ENCODE measurements at places on chromosomes 3 and 15.

GRCh38 chr3:124793054-124793739 is 62.9 kb downstream of the UMPS start:
- DNase-seq = no peak

GRCh38 chr15:61621146-61621545 is 392.0 kb upstream of the RORA start:
- no peak for DNase-seq

DNA sequence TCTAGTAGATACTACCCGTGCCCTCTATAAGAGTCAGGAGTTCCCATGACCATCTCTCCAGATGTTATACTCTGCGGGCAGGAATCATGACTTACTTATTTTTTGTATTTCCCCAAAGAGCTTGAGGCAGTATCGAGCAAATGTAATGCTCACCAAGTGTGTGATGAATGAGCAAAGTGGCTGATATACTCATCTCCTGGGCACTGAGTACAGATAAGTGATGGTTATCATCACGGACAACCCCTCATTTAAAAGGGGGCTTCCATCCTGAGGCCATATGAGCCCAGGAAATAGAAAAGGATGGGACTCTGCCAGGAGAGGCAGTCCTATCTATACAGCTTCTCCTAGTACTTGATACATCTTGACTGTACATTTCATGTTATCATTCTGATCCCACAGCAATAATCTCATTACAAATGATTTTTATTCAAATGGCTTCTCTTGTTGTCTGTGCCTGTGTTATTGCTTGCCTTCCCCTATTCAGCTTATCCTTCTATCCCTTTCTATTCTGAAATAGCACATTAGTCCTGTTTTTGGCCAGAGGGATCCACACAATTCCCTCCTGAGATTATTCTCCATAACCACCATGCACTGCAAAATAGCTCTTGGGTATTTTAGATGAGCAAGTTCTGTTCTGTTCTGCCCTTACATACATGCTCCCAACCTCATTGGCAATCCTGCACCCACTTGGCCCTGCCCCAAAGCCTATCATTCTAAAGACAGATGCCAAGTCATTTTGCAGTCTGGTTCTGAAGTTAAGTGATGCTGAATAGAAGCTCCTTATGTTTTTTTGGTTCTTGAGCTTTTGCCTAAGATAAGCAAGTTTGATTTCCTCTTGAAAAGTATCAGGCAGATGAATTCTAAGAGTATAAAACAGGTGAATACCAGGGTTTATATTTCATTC is 48.0 kb upstream of the MRPL3 start:
- DNase-seq = no peak

GRCh38 chr15:55247311-55247710 is 42.3 kb downstream of the RAB27A start:
- DNase-seq = no peak

- DNase-seq = no peak
These were observed 17.2 kb upstream of the ADIPOQ start for GRCh38 chr3:186825294-186825821.

GRCh38 chr15:83319771-83320170 is 35.3 kb upstream of the BNC1 start:
- DNase-seq = no peak

All from lower leg skin (tissue), 4 donors.